Left cardiac atrium (tissue), 4 donors: ENCODE measurements at places on chromosomes 13 and 19.
A peak's percentile ranks its signal among the peaks of the same experiment; 100 is the strongest.

GRCh38 chr13:50144246-50145160 lies 129.3 kb downstream of the KCNRG start:
- DNase-seq = no peak

DNA sequence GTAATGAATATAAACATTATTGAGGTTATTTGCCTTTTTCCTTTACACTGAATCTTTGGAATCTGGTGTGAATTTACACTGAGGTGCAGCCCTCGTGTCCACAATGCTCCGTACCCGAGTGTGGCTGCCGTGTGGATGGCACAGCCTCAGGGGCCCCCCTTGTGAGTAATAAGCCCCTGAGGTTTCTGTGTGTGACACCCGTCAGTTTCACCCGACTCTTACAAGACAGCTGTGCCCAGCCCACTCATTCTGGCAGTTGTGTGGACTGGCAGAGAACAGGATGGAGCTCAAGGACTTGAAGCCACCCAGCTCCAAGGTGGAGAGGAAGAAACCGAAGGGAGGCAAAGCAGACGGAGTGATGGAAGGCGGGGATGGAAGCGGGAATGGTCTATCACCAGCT lies 7.8 kb downstream of the PROZ start:
- DNase-seq = no peak

GRCh38 chr19:23822735-23823134 lies 64.0 kb upstream of the ZNF681 start:
- DNase-seq = no peak

- peak; percentile 83 for DNase-seq
Observed at GRCh38 chr13:102800145-102801041, 1.5 kb downstream of the BIVM start.

DNA sequence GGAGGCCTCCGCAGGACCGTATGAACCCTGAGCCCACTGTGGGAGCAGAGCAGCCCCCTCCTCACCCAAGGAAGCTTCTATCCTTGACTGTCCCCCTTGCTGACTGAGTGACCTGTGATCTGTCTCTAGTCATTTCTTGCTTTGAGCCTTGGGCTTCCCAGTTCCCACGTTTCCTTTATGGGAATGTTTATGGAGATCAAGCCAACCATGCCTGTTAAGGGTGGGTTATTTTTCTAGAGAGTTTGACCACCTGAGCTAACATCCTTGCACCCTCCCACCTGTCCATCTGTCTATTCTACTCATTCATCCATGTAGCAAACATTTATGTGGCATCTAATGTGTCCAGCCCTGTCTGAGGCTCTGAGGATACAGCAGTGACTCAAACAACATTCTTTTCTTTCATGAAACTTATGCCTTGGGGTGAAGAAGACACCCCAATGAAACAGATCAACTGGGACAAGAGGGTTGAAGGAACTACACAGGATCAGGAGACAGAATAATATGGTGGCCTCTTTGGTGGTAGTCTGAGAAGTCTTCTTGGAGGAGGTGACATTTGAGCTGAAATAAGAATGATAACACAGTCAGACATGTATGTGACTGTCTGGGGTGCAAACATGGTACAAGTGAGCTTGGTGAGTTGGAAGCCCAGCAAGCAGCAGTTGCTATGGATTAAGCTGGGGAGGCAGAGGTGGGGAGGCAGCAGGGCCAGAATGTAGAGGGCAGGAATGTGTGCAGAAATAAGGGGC lies 30.5 kb downstream of the CERS4 start:
- DNase-seq = no peak

GRCh38 chr13:100565286-100565685 lies 23.3 kb downstream of the GGACT start:
- no peak for DNase-seq

DNA sequence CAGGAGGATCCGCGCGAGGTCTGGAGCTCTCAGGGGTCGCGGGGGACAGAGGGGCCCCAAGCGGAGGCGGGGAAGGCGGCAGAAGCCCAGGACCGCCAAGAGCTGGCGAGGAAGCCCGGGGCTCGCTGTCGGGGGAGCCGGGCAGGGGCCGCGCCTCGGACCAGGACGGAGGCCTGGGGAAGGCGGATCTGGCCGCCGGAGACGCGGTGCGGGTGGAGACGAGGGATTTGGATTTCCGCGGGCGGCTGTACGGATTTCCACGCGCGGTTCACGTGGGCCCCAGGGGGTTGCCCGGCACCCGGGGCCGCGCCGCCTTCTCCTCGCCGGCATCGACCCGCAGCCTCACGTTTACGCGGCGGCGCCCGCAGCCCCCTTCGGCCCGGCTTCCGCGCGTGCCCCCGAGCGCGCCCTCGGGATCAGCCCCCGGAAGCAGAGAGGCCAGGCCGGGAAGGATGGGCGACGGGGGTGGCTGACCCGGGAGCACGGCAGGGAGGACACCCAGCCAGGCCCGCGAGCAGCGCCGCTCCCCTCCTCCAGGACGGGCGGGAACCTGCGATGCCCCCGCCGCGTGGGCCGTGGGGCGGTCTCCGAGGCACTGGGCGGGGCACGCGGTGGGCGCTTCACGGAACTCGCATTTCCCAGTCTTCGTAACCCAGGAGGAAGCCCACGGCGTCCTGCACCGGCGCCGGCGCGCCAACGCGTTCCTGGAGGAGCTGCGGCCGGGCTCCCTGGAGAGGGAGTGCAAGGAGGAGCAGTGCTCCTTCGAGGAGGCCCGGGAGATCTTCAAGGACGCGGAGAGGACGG lies 4.7 kb downstream of the F7 start:
- peak; percentile 31 for DNase-seq

GRCh38 chr19:46239193-46240024 lies 9.9 kb downstream of the IGFL1 start:
- DNase-seq = no peak

GRCh38 chr19:41706741-41707501 lies 1.5 kb upstream of the CEACAM5 start:
- peak; percentile 34 for DNase-seq

DNA sequence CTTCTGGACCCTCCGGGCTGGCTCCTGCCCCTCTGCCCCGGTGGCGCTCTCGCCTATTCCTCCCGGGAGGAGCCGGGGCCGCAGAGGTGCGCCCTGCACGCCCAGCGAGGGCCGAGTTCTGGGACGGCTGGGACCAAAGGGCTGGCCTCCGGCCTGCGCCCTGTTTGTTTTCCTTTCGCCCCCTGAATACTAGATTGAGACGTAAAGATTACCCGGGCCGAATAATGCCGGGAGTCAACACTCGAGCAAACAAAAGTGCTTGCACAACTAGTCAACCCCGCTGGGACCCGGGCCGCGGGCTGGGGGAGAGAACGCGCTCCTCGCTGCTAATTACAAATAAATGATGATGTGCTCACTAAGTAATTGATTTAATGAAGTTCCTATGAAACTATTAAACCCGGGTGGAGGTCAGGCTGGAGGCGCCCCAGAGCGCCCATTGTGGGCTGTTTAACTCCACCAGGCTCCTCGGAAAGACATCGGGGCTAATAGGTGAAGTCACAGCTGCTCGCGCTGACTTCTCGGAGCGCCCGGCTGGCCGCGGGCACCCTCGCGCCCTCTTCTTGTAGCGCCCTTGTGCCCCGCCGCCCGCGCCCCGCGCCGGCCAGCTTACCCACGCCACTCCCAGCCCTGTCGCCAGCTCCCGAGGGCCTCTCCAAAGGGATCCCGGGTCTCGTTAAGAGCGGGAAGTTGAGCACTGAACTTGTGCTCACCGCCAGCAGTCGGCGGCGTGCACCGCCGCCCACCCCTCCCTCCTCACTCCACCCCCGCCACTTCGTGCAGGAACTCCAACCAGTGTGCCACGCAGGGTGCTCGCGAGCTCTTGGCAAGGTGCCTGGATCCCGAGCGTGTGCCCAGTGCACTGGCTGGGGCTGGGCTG lies 14.9 kb downstream of the ZIC5 start:
- no peak for DNase-seq

GRCh38 chr13:60620611-60621395 lies 223.8 kb downstream of the TDRD3 start:
- no peak for DNase-seq
